ENCODE measurements at places on chromosomes 5 and 9. TPM values are rescaled to one million over a fixed set of nuclear protein-coding genes. Genes with fewer than 3 reads are reported as not detected.

GRCh38 chr5:168852329-168852728 lies 273.2 kb upstream of the PANK3 start:
- DNase-seq: no peak

GRCh38 chr9:117719161-117719920 lies 15.1 kb downstream of the TLR4 start:
- no peak for DNase-seq

CENPK gene
- total RNA-seq: 10.5 TPM

DNA sequence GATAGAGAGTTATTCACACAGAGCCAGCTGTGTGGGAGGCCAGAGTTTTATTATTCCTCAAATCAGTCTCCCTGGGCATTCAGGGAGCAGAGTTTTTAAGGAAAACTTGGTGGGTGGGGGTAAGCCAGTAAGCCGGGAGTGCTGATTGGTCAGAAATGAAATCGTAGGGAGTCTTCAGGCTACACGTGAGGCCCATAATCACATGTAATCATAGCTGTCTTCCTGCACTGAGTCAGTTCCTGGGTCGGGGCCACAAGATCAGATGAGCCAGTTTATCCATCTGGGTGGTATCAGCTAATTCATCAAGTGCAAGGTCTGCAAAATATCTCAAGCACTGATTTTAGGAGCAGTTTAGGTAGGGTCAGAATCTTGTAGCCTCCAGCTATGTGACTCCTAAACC lies 10.8 kb upstream of the TTC39B start:
- DNase-seq: no peak

PHF24 gene
- not detected for total RNA-seq

GRCh38 chr9:21336457-21336856 lies 1.3 kb upstream of the KLHL9 start:
- no peak for DNase-seq

GRCh38 chr5:146426853-146427618 lies 20.1 kb upstream of the TCERG1 start:
- peak; percentile 36 for DNase-seq

GRCh38 chr9:11135851-11136250 lies 523.0 kb upstream of the PTPRD start:
- DNase-seq: no peak

WDR36 gene
- total RNA-seq: 38.3 TPM

PFN3 gene
- total RNA-seq: not detected
